ENCODE measurements at places on chromosomes 2 and 18.

DNA sequence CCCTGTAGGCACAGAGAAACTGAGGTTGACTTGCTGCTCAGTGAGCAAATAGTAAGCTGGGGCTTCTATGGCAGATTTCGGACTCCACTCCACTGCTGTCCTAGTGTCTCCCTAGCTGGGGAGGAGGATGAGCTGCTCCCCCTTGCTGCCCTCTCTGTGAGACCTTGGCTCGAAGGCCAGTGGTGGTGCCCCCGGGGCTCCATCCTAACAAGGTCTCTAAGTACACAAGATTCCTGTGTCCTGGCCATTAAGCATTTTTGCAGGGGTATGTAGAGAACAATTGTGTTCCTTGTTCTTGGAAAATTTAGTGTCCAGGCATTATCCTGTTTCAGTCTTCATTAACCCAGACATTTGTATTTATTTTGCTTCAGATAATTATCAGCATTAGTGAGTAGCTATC is 21.3 kb upstream of the BCL2L11 start:
- no peak for DNase-seq

DNA sequence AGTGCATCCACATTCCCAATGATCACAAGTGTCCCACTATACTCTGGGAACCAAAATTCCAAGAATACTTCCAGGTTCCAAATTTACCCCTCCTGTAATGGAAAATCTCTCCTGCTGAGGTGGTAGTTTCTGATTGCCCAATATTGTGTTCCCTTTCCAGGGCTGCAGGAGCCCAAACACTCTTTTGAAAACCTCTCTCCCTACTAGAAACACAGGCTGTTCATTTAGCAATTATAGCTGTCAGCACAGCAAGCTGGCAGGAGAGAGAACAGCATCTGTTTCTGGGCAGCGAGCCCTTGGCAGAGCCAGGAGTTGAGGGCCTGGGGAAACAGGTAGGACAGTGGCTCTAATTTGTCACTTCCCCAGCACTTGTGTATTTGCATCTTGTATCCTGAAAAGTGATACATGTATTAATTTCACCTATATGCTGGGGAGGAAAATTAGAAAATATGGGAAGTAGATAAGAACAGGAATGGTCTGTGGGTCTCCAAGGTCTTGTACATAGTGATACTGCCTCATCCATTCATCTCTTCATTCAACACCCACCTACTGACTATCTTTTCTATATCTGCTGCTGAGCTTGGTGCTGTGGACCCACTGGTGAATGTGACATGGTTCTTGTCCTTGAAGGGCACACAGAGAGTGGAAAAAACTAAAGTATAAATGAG is 16.9 kb upstream of the PAIP2B start:
- no peak for DNase-seq

DNA sequence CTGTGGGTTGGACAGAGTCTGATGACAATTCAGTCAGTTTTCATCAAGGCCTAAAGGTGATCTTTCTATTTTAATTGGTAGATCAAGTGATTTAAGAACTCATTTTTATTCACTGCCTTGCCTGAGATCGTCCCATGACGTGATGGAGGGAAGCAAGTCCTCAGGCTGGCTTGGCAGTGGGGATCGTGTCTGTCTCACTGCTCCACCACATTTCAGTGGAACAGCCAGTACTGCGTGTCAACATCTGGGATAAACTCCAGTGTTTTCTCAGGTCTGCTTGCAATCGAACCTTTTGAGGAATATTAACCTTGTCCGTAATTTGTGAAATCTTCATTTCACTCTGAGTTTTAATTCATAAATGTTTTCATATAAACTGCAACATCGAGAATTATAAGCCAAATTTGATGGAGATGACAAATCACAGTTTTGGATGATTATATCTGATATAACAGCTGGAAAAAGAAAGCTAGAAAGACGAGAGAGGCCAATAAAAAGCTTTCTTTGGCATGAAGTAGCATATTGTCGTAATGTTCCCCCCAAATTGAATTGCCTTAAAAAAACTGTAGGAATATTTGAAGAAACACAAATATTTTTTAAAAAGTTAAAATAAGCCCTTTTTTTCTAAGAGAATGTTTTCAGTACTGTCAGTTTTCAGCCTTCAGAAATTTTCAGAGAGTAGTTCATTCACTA is 414.7 kb upstream of the SPRED2 start:
- DNase-seq = no peak

GRCh38 chr2:204265681-204266181 is 279.5 kb upstream of the PARD3B start:
- no peak for DNase-seq

DNA sequence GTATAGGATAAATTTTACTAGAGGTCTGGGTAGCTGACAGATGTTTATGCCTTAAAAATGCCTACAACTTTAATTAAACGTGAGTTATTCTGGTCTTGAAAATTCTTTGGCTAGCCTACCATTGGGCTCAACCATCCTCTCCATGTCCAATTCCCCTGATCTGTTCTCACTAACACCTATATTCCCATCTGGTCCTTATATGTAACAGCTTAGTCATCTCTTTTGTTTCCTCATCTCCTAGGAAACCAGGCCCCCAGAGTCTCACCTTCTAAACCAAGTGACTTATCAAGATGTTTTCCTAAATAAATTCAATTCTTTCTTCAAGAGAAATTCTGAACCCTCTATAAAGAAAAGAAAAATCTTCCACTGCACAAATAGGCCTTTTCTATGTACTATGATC is 148.5 kb downstream of the TTC32 start:
- no peak for DNase-seq

DNA sequence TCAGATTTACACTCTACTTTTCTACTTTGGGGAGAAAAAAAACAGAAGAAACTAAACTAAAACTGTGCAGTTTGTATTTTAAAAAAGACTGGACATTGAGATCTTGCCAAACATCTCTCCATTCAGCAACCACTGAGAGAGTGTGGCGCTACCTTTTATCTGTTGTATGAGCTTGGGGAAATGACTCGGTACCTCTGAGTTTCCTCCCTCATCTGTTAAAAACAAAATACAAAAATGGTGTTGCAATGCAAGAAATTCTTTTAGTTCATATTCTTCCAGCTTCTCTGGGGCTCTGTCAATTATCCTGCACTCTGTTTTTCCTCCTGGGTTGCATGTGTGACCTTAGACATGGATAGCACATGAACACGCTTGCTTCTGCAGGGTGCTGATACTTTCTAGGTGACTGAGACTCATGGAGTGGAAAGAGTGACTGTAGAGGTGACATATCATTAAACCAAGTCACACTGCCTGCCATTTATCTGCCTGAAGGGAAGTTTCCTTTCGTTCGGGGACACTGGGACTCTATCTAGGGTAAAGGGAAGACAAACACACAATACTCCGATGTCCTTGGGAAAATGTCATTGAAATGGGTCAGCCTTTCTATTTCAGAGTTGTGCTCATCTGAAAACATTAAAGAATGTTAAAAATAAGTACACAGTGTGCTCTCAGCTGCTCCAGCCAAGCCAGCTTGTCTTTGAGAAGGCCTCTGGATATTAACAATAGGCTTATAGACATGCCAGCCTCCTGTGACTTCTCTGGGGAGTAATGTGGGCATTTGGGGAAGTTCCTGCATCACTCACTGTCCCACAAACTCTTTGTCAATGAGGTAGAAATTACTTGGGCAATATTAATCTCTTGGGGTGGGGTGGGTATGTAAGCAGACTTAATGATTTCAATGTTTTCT is 91.4 kb downstream of the TRIB2 start:
- DNase-seq = no peak

- no peak for DNase-seq
Observed at GRCh38 chr2:239674101-239674980, 273.5 kb upstream of the HDAC4 start.

GRCh38 chr18:12862467-12862866 is 21.6 kb downstream of the PTPN2 start:
- no peak for DNase-seq

DNA sequence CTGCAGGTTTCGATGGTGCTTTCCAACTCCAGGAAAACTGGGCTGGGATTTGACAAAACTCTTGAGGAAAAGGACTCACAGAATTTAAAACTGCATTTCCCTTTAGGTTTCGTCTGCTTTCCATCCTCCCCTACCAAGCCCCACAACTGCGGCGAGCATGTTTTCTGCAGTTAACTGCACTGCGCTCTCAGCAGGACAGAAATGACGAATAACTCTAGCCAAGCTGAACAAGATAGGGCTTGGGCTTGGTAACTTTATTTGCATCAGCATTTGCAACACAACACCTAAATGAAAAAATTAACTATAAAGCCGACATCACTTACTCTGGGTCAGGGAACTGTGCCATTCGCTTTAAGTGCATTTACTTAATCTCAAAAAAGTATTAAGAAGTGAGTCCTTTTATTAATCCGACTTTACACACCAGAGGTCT is 669 bp upstream of the PIKFYVE start:
- DNase-seq = no peak

- DNase-seq = no peak
Observed at GRCh38 chr2:166184789-166185188, 57.0 kb upstream of the SCN1A start.

DNA sequence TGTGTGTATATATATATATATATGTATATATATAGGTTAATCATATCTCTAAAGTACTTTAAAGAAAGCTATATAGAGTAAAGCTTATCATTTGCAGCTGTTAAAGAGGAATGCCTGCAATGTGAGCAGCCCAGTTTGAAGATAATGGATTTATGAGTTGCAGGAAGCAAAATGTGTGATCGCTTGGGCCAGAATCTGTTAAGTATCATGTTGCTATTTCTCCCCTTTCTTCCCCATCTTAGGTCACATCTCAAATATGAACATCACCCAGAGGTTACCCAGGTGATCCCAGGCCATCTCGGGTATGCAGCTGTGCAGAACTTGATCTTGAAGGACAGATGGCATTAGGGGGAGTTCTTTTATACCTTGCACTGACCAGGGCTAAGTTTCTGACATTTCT is 316.5 kb downstream of the MTX2 start:
- no peak for DNase-seq

GRCh38 chr2:173296235-173296634 is 58.4 kb upstream of the CDCA7 start:
- DNase-seq = no peak

- DNase-seq = no peak
Observed at GRCh38 chr2:190819840-190820301, 60.8 kb upstream of the GLS start.

DNA sequence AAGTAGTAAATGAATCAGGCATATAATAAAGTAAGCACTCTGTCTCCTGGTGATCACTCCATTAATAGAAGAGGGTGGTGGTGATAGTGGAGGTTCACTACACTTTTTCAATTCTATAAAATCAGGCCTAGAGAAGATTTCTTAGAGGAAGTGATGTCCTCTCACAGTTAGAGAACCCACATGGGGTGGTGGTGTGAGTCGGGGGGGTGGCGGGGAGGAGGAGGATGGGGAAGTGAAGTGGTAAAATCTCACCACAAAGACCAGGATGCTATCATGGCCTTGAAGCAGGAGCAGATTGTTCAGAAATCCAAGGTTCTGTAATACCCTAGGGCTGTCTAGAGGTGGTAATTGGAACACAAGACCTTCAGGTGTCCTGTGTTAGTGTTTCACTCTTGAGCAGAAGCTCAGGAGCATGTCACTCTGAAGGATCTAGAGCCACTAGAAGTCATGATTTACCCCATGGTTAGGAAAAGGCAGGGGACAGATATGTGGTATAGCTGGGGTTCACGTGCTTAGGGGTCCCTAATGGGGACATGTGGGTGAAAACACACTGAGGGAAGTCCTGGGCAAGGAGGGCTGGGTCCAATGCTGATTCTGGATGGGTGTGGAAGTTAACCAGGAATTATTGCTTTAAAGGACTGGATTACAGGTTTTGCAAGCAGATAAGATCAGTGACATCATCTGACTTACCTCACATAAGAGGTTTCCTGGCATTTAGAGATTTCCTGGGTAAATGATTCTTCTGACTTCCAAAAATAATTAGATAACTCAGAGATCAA is 31.0 kb downstream of the RNF125 start:
- DNase-seq = no peak

- DNase-seq = no peak
Observed at GRCh38 chr2:160294339-160294803, 94.3 kb upstream of the ITGB6 start.

- DNase-seq = no peak
Observed at GRCh38 chr18:43078478-43079092, 36.9 kb downstream of the RIT2 start.

GRCh38 chr18:53033128-53033527 is 693.1 kb downstream of the DCC start:
- no peak for DNase-seq

- peak; percentile 68 for DNase-seq
Observed at GRCh38 chr2:237440819-237441281, 26.9 kb upstream of the COL6A3 start.

DNA sequence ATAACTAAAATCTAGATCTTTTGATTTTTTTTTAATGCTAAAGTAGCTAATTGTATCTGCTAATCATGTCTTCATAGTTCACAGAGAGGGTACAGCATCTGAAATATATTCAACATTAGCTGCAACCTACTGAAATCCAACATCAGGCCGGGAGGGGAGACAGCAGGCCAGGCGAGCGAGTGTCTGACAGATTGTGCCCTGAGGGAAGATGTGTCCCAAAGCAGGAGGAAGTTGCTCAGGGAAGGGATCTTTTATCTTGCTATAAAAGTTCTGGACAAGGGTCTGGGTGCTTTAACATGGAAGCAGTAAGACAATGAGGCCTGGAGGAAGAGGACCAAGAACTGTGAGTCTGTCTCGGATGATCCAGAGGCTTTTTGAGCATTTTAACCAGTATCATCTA is 274.1 kb downstream of the AFF3 start:
- DNase-seq = no peak

DNA sequence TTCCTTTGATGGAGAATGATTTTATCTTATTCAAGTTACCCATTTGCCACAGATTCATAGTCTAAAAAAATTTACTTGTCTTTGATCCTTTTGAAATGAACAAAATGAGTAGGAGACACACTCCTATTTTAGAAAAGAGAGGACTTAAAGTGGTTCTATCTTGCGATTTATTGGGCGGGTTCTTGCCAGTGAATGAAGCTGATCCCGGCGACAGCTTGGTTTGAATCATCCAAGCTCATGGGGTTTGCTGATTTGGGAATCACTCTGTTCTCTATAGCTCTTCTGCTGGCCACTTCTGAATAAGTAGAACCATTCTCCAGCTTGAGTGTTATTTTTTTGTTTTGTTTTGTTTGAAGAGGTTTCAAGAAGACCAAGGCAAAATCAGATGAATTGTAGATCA is 25.5 kb upstream of the PPP1CB start:
- no peak for DNase-seq

DNA sequence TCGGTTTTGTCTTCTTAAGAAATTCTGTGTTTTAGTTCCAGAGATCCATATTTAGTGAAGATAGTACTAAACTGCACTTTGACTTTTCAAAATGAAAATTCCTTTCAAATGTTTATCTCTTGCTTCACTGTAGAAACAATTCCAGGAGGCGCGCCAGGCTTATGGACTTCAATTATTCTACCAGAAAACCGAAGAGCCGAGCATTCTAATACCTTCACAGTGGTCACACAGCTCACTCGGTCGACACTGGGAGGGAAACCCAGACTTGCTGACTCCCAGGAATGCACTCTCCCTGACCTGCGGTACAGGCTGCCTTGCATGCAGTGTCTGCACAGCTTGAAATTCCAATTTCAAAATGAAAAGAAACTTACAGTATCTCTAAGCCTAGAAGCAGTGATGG is 119.9 kb upstream of the PIEZO2 start:
- DNase-seq = no peak

GRCh38 chr2:160501370-160501769 is 7.8 kb upstream of the RBMS1 start:
- DNase-seq = no peak

GRCh38 chr2:140344838-140345237 is 1564.6 kb upstream of the NXPH2 start:
- no peak for DNase-seq

GRCh38 chr2:101354420-101355311 is 32.6 kb downstream of the CREG2 start:
- DNase-seq = no peak

- DNase-seq = no peak
Observed at GRCh38 chr2:242069018-242069417, 199.5 kb downstream of the RTP5 start.
